ENCODE measurements at places on chromosomes 6 and 20. TPM values are rescaled to one million over a fixed set of nuclear protein-coding genes. Genes with fewer than 3 reads are reported as not detected.

DNA sequence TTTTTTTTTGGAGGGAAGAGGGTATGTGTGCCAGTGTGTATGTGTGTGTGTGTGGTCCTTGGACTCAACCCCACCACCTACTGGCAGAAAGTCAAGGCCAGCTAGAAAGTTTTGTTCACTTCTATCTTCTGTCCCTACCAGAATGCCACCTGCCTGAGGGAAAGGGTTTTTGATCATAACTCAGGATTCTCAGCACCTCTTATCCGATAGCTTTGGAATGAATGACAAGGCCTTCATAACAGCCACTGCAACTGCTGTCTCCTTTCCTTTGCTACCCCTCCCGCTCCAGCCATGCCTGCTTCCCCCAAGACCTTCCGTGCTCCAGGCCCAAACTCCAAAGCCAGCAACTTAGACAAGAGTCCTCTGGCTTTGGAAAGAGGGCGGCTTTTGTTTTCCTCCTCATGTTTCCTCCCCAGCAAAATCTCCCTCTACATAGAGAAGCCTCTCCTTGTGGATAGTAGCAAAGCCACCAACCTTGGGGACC, 18.7 kb downstream of the BTN3A1 start:
- no peak for DNase-seq

DNA sequence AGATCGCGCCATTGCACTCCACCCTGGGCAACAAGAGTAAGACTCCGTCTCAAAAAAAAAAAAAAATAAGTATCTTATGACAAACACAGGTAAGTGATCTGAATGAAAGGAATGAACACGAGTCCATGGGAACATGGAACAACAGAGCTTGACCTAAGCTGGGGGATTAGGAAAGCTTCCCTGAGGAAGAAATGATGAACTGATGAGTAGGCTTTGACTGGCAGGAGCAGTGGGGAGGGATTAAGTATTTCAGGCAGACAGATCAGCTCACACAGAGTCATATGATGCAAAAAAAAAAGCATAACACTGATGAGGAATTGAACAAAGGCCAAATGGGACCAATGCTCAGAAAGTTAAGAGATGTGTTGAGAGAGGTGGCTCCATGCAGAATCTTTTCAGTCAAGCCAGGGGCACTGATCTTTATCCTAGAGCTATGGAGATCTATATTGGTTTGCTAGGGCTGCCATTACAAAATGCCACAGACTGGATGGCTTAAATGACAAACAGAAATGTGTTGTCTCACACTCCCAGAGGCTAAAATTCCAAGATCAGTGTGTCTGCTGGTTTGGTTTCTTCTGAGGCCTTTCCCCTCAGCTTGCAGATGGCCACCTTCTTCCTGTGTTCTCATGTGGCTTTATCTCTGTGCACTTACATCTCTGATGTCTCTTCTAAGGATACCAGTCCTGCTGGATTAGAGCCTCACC, 85.6 kb downstream of the ANKRD6 start:
- no peak for DNase-seq

Gene NRSN1
- total RNA-seq, result not detected

Gene GPSM3
- 17.8 TPM for total RNA-seq

- no peak for DNase-seq
Observed at GRCh38 chr6:100176951-100177710, 183.1 kb upstream of the MCHR2 start.

Gene BPIFB1
- total RNA-seq, result not detected

DNA sequence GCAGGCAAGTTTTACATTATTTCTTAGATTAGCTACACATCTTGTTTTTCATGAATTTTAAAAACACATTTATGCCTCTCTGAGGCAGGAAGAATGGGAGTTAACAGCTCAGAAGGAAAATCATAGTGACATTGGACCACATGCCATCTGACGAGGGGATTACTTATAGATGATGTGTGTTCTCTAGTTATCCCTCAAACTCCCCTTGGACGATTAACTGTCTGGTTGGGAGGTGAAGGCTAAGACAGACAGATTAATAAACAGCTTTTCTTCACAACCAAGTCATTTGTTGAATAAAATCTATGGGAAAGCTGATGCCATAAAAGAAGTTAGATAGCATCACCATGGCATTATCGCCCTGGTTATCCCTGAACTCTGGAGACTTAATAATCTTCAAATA, 80.0 kb upstream of the PREP start:
- no peak for DNase-seq

Gene DPPA5
- total RNA-seq, result not detected

- DNase-seq, result no peak
Observed at GRCh38 chr20:32072168-32072750, 20.2 kb downstream of the HCK start.

DNA sequence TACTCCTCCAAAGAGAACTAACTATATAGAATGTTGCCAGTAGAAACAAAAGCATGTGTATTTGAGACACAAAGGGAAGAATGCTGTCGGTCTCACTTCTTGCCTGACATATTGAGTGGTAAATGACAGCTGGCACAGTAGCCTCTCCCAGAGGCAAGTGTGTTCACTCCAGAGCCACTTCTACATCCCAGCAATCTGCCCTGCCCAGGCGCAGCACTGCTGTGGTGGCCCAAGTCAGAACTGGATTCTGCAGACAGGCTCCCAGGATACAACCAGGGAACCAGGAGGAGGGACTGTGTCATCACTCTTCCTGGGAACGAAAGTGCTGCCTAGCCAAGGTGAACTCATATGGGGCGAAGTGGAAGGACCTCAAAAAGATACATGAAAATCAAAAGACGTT, 103.2 kb upstream of the ARMC2 start:
- no peak for DNase-seq

DNA sequence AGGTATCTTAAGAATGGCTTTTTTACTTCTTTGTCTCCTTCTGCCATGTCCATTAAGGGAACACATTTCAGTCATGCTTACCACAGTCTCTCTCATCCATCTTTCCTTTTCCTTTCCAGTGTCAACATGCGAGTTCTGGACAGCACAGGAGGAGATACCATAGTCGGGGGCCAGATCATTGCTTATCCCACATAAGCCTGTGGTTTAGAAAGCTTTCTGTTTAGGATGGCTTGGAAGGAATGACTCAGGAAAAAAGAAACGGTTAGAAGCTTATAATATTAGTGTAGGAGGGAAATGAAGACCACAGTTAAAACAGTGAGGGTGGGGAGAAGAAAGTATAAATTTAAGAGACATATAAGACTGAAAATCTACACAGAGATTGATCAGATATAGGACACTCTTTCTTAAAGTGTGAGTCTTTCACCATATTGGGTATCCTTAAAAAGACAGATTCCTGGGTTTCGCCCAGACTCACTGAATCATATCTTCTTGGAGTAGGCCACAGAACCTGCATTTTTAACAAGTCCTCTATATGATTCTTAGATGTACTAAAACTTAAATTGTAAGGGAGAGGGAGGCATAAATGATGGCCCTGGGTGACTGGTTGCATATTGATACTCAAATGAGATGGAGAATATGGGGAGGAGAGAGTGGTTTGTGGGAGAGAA, 36.1 kb downstream of the DSE start:
- DNase-seq, result no peak

Gene SDHAF4
- total RNA-seq, result 13.7 TPM

DNA sequence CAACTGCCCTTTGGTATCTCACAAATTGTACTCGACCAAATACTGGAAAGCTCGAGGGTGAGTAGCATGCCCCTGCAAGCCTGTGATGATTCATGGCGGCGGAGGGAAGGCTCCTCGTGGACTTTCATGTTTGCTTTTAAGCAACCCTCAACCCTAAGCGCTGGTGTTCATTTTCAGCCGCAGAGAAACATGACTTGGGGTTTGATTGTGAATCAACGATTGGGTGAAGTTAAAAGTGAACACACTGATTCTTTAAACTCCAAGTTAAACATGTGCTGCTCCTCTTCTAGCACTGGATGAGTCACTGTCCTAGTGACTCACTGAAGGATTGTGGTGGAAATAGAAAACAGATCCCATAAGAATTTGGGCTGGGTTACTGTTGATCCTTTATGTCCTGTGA, 8.3 kb downstream of the CD109 start:
- peak; percentile 73 for DNase-seq

GRCh38 chr6:3915076-3915791, 66.1 kb downstream of the FAM50B start:
- DNase-seq, result no peak

- no peak for DNase-seq
Observed at GRCh38 chr6:66538551-66539135, 831.6 kb upstream of the EYS start.

Gene MACROD2
- 0.51 TPM for total RNA-seq

Gene TPX2
- 147 TPM for total RNA-seq

Gene TINAG
- total RNA-seq, result 17.9 TPM

Measured in epithelial cell of proximal tubule (primary cell).